Uterus (tissue), 4 donors: ENCODE measurements at places on chromosomes 7 and 10.

GRCh38 chr10:49294731-49295130 lies 4.2 kb upstream of the C10orf71 start:
- no peak for DNase-seq

GRCh38 chr7:3911685-3912084 lies 610.6 kb downstream of the SDK1 start:
- DNase-seq = no peak

- DNase-seq = no peak
These were observed 11.7 kb downstream of the ORAI2 start for GRCh38 chr7:102444961-102445673.

GRCh38 chr7:96316949-96317348 lies 4.9 kb downstream of the SLC25A13 start:
- no peak for DNase-seq

- DNase-seq = peak; percentile 52
These were observed 42.8 kb upstream of the RABGEF1 start for GRCh38 chr7:66697449-66698438.

GRCh38 chr10:22268503-22268902 lies 47.7 kb upstream of the COMMD3 start:
- DNase-seq = no peak

GRCh38 chr10:35574924-35575352 lies 30.2 kb upstream of the GJD4 start:
- no peak for DNase-seq

DNA sequence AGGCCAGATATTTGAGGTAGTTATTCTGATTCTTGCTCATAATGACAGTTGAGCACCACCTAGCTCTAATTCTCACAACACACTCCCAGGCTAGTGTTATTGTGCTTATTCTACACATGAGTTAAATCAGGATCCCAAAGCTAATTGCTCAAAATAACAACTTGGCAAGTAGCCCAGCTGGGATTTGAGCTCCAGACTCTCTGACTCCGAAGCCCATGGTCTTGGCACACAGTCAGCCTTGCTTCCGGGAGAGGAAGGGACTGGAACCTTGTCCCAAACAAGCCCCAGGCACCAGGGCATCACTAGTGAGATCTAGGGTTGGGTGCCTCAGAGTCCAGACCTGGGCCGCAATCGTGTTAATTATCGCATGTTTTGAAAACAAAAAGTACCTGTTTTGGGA lies 101.4 kb downstream of the GPAM start:
- DNase-seq = peak; percentile 37

DNA sequence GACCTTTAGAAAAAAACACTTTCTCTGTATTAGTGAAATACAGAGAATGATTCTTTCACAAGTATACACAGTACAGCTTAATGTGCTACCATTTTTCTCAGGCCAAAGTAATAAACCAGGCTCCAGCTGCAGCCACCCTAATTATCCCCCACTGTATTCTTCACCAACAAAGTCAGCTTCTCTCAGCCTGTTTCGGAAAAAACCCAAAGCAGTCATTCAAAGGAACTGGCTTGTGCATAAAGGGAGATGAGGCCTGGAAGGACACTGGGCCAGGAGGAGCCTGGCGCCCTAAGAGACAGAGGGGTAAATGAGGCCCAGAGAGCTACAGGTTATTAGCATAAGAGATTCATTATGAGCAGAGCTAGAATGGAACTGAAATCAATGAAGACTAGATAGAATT lies 9.2 kb downstream of the USP54 start:
- DNase-seq = no peak

DNA sequence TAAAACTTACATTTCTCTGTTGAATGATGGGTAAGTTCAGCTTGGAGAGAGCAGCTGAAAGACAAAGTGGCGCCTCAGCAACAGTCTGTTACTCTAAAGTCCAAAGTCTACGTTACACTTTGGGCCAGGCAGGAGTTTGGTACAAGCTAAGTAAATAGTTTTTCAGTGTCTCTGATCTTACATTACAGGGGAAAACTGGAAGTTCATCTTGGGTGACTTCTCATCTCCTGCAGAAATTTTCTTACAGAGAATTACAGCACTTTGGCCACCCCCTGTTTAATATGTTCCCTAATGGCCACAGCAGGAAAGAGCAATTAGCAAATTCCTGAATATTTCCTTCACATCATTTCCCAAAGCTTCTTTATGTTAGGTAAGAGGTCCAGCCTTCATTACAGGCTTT lies 67.1 kb downstream of the ABCC2 start:
- no peak for DNase-seq

- no peak for DNase-seq
These were observed 397.6 kb downstream of the GPAM start for GRCh38 chr10:111785921-111786320.

DNA sequence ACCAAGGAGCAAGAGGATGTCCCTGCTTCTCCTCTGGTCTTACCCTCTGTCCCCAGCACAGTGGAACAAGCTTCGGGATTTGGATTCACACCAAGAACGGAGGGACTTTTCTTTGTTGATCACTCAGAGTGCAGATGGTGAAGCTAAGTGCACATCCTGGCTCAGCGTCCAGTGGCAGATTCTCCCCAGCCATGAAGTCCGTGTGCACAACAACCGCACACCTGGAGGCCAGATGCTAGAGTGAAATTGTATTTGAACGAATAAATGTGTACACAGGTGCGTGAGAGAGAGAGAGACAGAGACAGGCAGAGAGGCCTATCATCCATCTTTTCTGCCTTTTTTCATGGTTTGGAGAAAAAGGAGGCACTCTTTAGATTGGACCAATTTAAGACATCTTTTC lies 31.5 kb downstream of the ASB13 start:
- DNase-seq = no peak

DNA sequence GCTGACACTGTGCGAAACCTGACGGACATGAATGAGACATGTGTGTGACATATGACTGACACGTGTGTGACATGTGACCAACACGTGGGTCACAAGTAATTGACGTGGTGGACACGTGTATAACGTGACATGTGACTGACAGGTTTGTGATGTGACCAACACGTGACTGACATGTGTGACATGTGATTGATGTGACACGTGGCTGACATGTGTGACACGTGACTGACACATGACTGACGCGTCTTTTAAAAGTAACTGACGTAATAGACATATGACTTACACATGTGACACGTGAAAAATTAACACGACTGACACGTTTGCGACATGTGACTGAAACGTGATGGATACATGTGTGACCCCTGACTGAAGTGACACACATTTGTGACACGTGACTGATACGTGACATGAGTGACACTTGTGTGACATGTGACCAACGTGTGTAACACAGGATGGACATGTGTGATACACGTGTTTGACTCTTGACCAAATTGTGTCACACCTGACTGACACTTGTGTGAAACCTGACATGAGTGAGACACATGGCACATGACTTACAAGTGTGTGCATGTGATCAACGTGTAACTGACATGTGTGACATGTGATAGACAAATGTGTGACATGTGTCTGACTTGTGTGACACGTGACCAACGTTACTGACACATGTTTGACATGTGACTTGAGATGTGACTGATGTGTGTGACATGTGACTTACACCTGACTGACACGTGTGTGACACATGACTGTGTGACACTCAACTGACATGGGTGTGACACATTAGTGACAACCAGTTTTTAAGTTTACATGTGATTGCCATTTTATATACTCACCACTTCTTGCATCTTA lies 56.9 kb downstream of the ZNF92 start:
- DNase-seq = no peak

DNA sequence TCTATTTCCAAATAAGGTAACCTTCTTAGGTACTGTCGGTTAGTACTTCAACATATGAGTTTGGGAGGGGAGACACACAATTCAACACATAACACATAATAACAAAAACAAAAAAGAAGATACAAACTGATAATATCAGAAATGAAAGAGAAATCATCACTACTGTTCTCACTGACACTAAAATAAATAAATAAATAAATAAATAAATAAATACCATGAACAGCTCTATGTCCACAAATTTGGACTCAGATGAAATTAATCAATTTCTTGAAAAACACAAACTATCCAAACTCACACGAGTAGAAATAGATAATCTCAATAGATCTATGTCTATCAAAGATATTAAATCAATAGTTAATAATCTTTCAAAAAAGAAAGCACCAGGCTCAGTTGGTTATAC lies 24.5 kb upstream of the SAMD9L start:
- no peak for DNase-seq

GRCh38 chr7:73446682-73447081 lies 13.1 kb downstream of the FZD9 start:
- no peak for DNase-seq

GRCh38 chr10:75429159-75429827 lies 2.1 kb upstream of the LRMDA start:
- no peak for DNase-seq

DNA sequence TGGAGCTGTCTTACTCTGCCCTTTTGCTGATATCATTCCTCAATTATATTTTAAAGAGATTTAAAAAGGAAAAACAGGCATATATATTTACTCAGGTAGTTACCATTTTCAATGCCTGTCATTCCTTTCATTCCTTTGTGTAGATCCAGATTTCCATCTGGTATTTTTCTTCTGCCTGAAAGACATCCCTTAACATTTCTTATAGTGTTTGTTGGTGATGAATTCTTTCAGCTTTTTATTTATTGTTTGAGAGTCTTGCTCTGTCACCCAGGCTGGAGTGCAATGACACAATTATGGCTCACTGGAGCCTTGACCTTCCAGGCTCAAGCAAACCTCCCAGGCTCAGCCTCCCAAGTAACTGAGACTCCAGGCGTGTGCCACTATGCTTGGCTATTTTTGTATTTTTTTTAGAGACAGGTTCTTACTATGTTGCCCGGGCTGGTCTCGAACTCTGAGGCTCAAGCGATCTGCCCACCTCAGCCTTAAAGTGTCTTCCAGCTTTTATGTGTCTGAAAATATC lies 5.6 kb upstream of the POM121 start:
- DNase-seq = no peak

- no peak for DNase-seq
These were observed 83.7 kb downstream of the CARD11 start for GRCh38 chr7:2959828-2960599.

GRCh38 chr7:47239931-47240421 lies 341.9 kb downstream of the TNS3 start:
- DNase-seq = peak; percentile 29

GRCh38 chr7:16080131-16080530 lies 341.2 kb downstream of the CRPPA start:
- no peak for DNase-seq

- no peak for DNase-seq
These were observed 10.6 kb downstream of the GLI3 start for GRCh38 chr7:42226354-42226941.

GRCh38 chr10:81179805-81180452 lies 642.2 kb downstream of the SH2D4B start:
- no peak for DNase-seq

DNA sequence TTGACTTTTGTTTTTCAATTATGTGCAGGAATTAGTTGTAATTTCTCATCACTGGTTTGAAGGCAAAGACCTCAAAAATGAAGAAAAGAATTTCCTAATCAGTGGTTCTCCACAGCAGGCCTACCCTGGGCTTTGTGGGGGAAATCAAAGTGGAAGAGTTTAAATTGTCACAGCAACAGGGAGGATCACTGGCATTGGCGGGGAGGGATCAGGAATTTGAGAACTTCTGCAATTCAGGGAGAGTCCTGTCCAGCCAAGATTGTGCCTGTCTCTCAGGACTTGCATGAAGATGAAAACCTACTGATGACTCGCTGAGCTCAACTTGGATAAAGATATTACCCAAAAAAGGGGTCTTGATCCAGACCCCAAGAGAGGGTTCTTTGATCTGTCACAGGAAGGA lies 70.1 kb downstream of the HACD1 start:
- DNase-seq = no peak

DNA sequence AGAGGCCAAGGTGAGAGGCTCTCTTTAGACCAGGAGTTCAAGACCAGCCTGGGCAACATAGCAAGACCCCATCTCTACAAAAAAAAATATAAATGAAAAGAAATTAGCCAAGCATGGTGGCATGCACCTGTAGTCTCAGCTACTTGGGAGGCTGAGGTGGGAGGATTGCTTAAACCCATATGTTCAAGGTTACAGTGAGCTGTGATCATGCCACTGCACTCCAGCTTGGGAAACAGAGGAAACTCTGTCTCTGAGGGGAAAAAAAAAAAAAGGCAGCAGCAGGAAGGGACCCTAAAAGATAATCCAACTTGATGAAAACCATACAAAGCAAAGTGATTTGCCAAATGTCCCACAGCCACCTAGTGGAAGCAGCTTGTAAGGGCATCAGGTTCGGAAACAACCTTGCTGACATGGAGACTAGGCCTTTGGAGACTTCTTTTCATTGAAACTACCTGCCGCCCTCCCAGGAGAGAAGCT lies 15.6 kb upstream of the PBLD start:
- no peak for DNase-seq

- DNase-seq = no peak
These were observed 673.7 kb downstream of the SUGCT start for GRCh38 chr7:40808378-40808942.

DNA sequence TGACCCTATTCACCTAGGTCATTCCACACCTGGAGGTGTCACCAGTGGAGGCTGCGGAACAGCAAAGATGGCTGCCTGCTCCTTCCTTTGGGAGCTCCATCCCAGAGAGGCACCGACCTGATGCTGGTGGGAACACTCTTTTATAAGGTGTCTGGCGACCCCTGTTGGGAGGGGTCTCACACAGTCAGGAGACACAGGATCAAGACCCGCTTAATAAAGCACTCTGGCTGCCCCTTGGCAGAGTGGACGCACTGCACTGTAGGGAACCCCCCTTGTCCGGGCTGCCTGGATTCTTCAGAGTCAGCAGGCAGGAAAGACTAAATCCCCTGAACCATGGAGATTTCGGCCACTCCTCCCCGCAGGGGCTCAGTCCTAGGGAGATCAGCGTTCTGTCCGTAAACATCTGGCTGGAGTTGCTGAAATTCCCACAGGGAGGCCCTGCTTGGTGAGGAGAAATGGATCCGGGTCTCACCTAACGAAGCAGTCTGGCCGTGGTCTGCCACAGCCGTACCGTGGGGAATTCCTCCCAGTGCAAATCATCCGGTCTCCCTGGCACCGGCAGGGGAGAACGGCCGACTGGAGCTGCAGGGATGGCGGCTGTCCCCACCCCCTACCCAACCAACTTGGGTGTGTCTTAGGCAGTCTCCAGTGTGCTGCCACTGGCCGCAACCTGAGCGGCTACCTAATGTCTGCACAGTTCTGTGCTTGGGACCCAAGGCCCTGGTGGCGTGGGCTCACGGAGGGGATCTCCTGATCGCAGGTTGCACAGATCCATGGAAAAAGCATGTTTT lies 66.1 kb downstream of the LSMEM1 start:
- DNase-seq = no peak

GRCh38 chr10:46240684-46241565 lies 45.9 kb upstream of the ANTXRL start:
- no peak for DNase-seq

GRCh38 chr7:66245008-66245407 lies 39.9 kb downstream of the TPST1 start:
- DNase-seq = no peak

GRCh38 chr7:25906003-25906402 lies 246.0 kb upstream of the NFE2L3 start:
- no peak for DNase-seq

- DNase-seq = no peak
These were observed 23.1 kb upstream of the JAZF1 start for GRCh38 chr7:28203508-28204240.
